ENCODE measurements at places on chromosomes 7 and 10.

DNA sequence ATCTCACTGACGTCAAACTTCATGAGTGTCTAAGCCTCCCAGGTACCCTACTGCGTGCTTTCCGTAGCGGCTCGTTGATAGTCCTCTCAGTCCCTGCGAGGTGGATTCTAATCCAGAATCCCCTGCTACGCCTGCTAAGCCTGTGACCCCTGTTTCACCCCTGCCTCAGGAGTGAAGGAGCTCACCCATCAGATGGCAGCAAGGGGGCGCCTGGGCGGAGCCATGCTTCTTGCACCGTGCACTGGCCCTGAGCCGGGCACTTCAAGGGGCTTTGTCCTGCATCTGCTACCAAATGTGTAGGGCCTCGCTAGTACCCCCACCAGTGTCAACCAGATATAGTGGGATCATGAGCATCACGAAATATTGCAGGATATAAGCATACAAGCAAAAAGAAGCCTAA lies 918 bp upstream of the STRA8 start:
- DNase-seq: no peak

- DNase-seq: no peak
Observed at GRCh38 chr10:86657011-86657395, 2.7 kb downstream of the OPN4 start.

DNA sequence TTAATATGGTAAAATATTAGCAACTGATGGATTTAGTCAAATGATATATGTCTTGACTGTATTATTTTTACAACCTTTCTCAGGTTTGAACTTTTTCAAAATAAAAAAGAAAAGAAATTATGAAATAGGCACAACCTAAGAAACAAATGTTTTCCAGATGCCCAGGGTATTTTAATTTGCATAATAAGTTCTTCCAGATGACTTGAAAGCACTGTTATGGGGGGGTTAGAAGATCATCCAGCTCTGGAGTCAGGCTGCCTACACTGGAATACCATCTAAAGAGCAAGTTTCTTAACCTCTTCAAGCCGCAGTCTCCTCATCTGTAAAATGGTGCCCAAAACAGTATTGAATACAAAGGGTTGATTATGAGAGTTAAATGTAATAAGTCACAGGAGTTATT lies 32.1 kb downstream of the CREB3L2 start:
- no peak for DNase-seq

DNA sequence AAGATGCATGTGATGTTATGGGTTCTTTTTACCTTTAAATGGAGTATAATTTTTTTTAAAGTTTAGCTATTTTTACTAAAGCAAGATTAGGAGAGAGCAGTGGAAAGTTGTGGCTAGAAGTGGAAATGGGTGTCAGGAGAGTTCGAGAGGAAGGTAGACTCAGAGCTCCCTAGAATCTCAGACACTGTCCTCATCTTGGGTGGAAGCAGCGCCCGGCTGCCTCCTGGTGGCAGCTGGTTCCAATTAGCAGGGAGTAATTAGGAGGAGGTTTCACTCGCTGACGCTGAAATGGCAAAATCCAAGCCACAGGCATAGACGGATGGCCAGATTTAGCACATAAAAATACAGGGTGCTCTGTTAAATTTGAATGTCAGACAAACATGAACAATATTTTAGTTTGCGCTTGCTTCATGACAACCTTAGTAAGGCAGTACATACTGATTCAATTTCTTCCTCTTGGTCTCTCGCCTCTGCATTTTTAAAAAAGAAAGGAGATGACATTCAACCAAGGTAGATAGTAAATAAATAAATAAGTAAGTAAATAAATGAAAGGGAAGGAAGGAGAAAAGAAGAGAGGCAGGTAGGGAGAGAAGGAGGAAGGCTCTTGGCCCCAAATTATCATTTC lies 58.5 kb downstream of the LGI1 start:
- no peak for DNase-seq

DNA sequence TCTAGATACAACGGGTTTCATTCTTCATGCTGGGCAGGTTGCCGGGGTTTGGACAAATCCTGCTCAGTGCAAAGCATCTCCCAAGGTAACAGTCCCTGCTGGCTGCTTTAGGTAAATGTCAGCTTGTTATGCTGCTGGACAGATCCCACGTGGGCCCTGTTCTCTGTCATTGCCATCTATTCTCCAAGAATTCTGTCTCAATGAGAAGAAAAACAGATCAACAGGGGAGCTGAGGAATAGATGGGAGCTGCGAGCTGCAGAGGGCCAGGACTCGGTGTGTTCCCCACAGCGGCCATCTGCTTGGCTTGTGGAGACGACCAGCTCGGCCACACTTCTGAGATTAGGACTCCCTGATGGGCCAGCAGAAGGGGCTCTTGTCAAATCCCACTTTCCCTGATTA lies 235.2 kb downstream of the DPP6 start:
- no peak for DNase-seq

GRCh38 chr7:68420342-68421192 lies 1177.7 kb upstream of the AUTS2 start:
- DNase-seq: no peak

DNA sequence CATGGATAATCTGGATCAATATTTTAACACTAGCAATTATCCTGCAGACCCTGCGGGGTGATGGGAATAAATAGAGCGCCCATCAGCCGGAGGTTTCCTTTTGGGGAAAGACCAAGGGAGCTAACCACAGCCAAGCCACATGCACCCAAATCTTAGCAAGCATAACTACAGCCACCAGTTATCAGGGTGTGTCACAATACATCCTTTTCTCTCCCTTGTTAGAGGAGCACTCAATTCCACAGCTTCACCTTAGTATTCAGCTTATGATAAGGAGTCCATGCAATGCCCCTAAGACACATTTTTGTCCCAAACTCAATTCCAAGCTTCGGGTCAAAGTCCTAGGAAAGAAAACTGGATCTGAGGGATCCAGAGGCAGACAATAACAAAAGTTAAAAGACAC lies 15.9 kb downstream of the TOMM7 start:
- no peak for DNase-seq

- no peak for DNase-seq
Observed at GRCh38 chr10:47152861-47153349, 147.1 kb upstream of the GDF10 start.

GRCh38 chr7:122556873-122557542 lies 141.9 kb downstream of the RNF133 start:
- no peak for DNase-seq

DNA sequence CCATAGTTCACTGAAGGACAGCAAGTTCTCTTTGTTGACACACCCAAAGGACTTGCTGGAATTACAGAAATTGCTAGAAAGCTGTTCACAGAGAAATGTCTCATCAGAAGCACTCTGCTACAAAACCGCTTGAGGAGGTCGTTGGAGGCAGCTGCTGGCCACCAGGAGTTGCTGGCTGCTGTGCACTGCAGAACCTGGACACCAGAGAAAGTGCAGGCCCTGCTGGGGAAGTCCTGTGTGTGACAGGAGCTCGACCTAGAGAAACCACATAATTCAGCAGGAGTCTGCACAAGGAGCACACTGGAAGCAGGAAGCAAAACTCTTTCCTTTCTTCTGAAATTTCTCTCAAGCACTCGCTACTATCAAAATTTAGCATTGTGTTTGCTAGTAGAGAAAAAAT lies 461.5 kb upstream of the GHITM start:
- no peak for DNase-seq
